ENCODE measurements at places on chromosomes 16 and 17.

GRCh38 chr16:57600952-57601580 is 27.4 kb upstream of the ADGRG1 start:
- DNase-seq = no peak

DNA sequence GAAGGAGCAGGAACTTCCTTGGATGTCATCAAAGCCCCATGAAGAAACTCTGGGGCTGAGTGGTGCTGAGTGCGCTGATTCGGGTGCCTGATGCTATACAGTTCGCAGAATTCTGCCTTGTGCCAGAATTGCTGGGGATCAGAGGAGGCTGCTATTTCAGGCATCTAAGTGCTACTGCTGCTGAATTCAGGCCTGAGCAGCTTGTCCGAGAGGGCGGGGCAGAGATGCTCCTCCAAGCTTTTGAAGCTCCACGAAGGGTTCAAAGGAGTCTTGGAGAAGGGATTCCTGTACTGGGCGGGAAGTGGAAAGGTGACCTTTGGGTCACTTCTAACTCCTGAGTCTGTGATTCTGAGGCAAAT is 227.8 kb downstream of the CCDC182 start:
- no peak for DNase-seq

DNA sequence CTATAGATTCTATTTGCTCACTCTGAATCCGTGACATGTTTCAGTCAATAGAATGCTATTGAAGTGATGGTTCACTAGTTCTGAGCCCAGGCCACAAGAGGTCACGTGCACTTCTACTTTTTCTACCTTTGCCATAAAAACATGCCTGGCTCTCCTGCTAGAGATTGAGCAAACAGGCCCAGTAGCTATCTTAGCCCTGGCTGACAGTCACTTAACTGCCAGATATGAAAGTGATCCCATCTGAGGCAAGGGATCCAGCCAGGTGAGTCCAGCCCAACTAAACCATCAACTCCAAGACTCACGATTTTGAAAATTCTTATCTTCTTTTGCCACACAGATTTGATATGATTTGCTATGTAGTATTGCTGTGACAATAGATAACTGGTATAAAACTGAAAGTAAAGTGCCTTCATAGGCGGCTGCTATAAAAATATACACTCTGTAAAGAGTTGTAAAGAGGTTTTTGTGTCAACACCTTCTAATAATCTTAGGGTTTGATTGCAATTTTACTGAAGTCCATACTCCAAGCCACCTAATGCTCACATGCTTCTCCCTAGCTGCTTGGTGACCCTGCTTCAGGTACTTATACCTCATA is 937.7 kb upstream of the SOX9 start:
- no peak for DNase-seq

- no peak for DNase-seq
Measured at GRCh38 chr16:8958344-8959167, 5.2 kb downstream of the USP7 start.

GRCh38 chr17:80637048-80637781 is 92.6 kb downstream of the RPTOR start:
- no peak for DNase-seq

Data from stimulated activated CD4-positive, alpha-beta T cell treated with anti-CD3 and anti-CD28 coated beads, Interleukin-4, amount 100 ng/mL, for 48 hours (primary cell).